ENCODE measurements at places on chromosomes 2 and 18.

DNA sequence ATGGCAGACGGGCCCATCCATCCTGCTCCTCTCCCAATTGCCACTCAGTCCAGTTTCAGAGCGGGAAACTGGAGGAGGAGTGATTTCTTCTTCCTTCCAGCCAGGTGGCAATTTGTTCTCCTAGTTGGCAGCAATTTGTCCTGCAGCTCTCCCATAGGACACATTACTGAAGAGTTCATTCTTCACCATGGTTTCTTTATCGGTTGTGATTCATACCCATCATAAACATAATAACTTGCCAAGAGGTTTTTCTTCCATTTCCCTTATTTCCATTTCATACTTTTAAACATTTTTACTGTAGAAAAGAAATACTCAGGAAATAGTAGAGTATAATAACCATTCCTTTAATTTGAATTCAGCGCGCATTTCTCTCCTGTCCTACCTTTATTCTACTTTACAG, 377.9 kb upstream of the RAB12 start:
- no peak for DNase-seq

- DNase-seq: no peak
These were observed 37.8 kb downstream of the GORASP2 start for GRCh38 chr2:170966648-170967396.

- DNase-seq: no peak
These were observed 2.1 kb upstream of the MAP3K2 start for GRCh38 chr2:127389778-127390435.

DNA sequence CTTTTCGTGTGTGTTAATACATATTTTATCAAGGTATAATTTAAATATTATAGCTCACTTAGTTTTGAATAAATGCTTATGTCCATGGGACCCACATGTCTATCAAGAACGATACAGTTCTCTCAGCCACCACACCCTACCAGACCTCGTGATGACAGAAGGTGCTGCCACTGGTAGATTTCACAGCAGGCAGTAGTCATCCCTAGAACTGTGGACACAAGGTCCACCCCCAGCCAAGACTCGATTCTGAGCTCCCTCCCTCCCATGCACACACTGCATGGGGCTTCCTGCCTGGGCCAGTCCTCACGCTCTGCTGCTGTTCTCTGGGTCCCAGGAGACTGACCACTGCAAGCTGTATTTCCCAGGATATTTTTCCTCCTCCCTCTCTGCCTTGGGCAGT, 26.5 kb upstream of the CREB1 start:
- no peak for DNase-seq

- DNase-seq: peak; percentile 29
These were observed 114.5 kb downstream of the RNF144A start for GRCh38 chr2:7031547-7032245.

DNA sequence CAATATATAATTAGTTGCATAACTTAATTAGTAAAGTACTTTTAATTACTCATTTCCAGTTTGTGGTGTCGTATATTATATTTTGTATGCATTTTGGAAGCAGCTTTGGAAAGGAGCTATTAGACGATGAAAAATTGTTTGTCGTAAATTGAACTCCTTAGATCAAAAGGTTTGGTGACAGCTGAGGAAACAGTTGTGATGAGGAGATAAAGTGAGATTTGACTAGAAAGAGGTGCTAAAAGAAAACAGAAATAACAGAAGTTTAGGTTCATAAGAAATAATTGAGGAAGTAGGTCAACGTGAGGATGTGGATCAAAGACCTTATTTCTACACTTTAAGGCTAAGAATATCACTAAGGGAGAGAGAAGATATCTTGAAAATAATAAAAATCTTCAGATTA, 141.9 kb upstream of the NETO1 start:
- DNase-seq: no peak

GRCh38 chr18:62844850-62845643, 129.7 kb downstream of the PHLPP1 start:
- peak; percentile 38 for DNase-seq
